Right hindlimb (tissue), 1 donor: ENCODE measurements at places on chromosomes 7 and 10.
A peak's percentile ranks its signal among the peaks of the same experiment; 100 is the strongest.

GRCh38 chr10:102118867-102119266 lies 1.3 kb downstream of the LDB1 start:
- peak; percentile 44 for DNase-seq

GRCh38 chr7:34061149-34061548 lies 155.8 kb downstream of the BMPER start:
- DNase-seq = no peak

DNA sequence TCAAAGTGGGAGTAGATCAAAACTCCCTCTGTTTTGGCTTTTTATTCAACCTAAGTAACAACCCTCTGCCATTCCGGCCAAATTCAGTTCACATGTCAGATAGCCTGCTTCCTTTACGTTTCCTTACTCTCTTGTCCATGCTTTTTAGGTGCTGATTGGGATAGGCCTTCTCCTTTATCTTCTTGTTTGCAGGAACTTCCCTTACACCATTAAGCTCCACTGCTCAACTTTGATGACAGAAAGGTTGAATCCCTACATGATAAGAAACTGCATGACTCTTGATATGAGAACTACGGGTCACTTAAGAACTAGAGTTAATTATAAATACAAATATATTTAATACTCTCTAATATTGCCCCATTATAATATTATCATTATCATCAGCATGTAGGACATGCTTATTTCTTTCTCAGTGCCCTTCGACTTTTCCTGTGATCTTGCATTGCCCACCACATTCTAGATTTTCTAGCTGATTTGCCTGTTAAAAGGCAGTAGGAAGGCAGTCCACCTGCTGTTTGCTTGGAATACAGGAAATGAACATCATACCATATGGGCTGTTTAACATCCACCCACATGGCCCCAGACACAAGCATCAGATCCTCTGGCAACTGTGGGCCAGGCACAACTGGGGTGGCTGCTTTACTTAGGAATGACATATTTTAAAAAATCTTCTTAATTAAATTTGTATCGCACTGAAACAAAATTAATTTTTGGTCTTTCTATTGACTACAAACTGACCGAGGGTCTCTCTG lies 59.7 kb upstream of the CCDC6 start:
- no peak for DNase-seq

- no peak for DNase-seq
Observed at GRCh38 chr10:110067960-110068770, 60.4 kb downstream of the ADD3 start.

- peak; percentile 92 for DNase-seq
Observed at GRCh38 chr10:17228091-17229015, at the start of gene VIM. VIM (plus strand) TSS chr10:17228241; CDS start chr10:17229423, 1,182 bp downstream.

DNA sequence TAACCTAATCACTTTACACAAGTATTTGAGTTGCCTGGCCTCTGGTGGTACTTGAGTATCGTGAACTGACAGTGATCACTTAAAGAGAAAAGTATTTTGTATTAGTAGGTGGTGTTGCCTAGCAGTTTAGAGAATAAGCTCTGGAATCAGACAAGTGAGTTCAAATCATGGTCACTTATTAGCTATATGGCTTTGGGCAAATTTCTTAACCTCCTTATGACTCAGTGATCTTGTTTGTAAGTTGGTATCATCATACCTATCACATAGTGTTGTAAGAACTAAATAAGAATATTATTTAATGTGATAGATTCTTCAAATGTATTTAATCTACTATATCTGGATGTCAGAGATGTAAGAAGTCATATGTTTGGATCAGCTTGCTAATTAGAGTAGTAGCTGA lies 163.8 kb downstream of the RNF133 start:
- DNase-seq = no peak
